ENCODE measurements at places on chromosomes 7 and 10.

GRCh38 chr7:31095286-31096197 lies 43.4 kb downstream of the ADCYAP1R1 start:
- DNase-seq: no peak

DNA sequence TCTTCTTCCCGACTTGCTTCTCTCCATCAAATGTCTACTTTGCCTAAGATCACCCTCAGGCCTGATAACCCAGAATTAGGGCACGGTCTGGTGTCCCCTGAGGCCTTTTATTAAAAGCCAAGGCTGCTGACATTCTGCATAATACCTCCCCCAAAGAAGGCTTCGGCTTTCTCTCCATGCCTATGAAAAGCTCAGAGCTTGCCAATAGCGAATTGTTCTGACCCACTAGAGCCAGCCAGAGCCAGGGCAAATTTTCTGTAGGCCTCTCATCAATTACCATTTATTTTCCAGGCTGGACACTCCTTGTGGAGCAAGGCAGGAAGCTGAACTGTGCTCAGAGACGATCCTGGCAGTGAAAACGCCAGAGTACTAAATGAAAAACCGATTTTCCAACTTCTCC lies 64.3 kb upstream of the ADRB1 start:
- no peak for DNase-seq

- DNase-seq: no peak
These were observed 182.0 kb upstream of the PHYHIPL start for GRCh38 chr10:58994226-58995057.

- no peak for DNase-seq
These were observed 108.0 kb downstream of the MKX start for GRCh38 chr10:27637601-27638000.

- no peak for DNase-seq
These were observed 315.0 kb downstream of the IPMK start for GRCh38 chr10:57952741-57953140.

- DNase-seq: no peak
These were observed 4.4 kb downstream of the ITPRIP start for GRCh38 chr10:104333728-104334373.

DNA sequence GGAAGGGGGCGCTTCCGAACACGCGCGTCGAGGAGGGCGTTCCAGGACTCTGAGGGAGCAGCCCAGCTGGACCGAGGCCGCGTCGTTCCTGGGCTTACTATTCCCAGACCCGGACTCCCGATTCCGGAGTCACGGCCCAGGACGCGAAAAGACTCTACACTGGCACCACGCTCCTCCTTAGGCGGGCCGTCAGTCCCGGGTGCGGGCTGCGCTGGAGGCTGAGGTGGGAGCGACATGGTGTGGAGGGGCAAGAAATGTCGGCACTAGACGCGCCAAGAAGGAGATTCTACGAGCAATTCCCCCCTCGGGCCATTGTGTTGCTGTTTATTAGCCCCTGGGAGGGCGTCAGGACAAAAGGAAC lies 584 bp upstream of the RUNDC3B start:
- no peak for DNase-seq

DNA sequence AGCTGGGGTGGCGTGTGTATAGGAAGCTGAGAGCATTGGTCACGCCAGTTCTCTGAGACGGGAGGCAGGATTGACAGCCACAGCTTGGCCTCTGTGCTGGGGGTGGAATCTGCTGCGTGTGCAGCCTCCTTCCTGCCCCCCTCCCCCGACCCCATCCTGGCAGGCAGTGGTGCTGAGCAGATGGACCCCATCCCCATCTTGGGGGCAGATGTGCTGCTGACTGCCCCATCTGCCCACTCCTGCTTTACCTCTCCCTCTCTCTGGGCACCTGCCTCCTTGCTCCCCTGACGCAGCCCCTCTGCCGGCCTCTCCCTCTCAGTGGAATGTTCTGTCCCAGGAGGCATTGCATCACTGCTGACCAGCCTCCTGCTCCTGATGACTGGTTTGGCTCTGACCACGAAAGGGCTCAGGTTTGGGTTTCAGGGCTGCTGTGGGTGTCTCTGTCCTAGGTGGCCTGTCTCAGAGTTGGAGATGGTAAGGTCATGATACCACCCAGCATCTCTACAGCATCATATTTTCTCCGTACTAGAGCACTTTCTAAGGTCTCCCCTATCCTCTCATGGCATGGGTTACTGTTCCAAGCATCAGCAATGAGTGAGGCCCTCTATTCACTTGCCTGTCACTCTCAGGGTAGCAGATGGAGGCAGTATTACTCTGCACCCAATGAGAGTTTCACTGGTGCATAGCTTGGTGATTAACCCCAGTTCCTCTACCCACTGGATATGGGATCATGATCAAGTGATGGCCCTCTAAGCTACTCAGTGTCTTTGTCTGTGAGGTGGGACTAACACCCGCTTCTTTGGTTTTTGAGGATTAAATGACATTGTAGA lies 81.9 kb downstream of the RBM20 start:
- no peak for DNase-seq

GRCh38 chr7:135420786-135421185 lies 89.1 kb downstream of the CNOT4 start:
- no peak for DNase-seq

DNA sequence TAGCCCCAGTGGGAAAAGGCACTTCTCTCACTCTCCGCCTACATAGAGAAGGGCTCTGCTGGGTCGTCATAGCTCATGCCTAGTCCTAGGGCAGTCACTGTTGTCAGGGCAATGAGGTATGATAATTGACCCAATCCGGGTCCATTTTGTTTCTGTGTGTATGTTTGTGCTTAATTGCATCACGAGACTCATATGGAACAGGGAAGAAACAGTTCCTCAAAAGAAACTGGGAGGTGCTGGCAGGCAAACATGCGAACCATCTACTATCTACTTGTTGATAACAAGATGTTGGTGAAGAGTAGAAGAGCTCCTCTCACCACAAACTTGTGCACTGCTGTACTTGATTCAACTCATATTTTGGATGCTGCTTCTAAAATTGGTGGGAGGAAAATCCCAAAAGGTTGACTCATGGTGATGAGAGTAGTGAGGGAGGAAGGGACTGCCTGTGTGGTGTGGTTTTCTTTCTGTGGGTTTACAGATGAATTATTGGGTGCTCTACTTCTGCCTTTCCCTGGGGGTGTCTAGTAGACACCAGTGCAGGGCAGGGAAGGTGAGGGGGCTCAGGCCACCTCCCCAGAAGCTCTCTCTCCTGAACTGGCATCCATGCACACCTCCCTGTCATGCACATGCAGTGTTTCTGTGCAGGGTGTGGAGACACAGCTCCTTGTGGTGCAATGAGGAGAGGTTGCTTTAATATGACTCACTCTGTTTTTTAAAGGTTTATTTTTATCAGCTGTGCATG lies 29.4 kb downstream of the LSMEM1 start:
- DNase-seq: peak; percentile 38

DNA sequence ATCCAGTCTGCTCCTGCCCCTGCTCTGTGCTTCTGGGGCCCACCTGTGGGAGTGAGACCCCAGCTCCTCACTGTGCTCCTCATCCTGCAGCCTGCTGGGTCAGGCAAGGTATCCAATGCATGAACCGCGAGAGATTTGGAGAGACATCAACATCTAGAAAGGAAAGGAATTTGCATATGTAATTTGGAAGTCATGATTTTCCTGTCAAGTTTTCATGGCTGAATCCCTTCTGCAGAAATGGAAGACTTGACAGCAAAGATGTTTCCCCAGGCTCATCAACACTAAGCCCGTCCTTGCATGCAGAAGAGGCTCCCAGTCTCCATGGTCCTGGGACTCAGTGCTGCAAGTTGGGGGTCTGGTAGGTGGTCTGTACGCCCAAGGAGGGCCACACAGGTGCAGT lies 176.9 kb upstream of the GRB10 start:
- DNase-seq: no peak

GRCh38 chr10:59090817-59091622 lies 85.4 kb upstream of the PHYHIPL start:
- DNase-seq: no peak

GRCh38 chr10:97319671-97320479 lies 804 bp downstream of the FRAT1 start:
- DNase-seq: peak; percentile 62

DNA sequence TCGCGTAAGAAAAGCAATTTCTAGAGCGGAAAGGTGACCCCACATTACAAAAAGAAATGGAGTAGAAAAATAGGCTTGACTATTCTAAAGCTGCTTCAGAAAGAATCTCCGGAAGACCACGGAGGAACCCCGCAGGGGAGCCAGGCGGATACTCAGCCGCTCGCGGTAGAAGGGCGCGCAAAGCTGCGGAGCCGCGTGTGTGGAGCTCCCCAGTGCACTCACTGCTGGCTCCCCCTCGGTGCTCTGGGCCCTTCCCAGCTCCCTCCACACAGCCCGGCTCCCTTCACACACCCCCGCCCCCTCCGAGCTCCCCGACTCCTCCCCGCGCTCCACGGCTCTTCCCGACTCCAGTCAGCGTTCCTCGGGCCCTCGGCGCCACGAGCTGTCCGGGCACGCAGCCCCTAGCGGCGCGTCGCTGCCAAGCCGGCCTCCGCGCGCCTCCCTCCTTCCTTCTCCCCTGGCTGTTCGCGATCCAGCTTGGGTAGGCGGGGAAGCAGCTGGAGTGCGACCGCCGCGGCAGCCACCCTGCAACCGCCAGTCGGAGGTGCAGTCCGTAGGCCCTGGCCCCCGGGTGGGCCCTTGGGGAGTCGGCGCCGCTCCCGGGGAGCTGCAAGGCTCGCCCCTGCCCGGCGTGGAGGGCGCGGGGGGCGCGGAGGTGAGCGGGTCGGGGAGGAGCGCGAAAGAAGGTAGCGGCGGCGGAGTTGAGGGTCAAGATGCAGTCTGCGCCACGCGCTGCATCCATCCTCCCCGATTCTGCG lies at the start of gene STEAP2:
STEAP2 (plus strand) TSS at position 350 of the 758 bp plus-strand sequence. CDS start 13,343 bp downstream, outside the sequence.
- DNase-seq: peak; percentile 65

- no peak for DNase-seq
These were observed 447.4 kb downstream of the XPNPEP1 start for GRCh38 chr10:109475711-109476421.

- DNase-seq: no peak
These were observed 178.4 kb downstream of the EXOC4 start for GRCh38 chr7:133431134-133431724.

GRCh38 chr10:668786-669485 lies 20.5 kb downstream of the DIP2C start:
- DNase-seq: no peak

DNA sequence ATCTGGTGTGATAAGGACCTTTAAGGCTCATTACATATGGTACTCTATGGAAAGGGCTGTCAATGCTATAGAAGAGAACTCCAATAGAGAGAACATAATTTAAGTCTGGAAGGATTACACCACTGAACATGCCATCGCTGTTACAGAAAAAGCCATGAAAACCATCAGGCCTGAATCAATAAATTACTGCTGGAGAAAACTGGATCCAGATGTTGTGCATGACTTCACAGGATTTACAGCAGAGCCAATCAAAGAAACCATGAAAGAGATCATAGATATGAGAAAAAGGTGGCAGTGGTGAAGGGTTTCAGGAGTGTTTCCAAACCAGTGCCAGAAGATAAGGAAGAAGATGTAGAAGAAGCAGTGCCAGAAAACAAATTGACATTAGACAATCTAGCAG lies 18.9 kb upstream of the GPR22 start:
- no peak for DNase-seq

DNA sequence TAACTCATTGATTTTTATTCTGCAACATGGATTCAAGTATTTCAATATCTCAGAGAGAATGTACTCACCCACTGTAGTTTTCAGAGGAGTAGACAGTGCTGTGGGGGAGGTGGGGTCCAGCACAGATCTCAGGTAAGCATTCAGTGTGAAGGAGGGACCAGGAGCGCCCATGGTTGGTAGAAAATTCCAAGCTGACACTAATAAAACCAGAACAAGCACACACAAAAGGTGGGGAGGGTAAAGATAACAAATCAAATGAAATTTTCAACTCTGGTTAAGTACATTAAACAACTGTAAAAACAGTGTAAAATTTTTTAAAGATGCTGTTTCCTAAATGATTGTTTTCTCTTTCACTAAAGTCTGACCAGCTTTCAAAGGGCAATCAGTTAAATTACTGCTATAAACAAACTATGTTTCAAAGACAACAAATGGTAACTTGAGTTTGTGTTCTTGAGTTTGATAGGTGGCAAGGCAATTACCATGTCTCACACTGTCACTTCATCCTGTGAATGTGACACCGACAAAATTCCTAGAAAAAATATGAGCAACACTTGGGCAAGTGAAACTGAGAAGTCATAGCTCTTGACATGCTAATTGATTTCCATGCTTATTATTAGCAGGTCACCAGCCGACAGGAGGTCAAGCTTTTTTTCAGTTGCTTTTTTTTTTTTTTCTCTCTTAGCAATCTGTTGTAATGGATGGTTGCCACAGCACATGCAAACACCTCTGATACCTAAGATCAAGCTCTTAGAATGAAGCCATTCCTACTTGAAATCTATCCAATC lies 205.8 kb upstream of the SLC26A5 start:
- DNase-seq: no peak

GRCh38 chr10:99676895-99677294 lies 17.6 kb downstream of the ENTPD7 start:
- no peak for DNase-seq

GRCh38 chr10:50326172-50326555 lies 74.8 kb upstream of the ASAH2 start:
- no peak for DNase-seq

DNA sequence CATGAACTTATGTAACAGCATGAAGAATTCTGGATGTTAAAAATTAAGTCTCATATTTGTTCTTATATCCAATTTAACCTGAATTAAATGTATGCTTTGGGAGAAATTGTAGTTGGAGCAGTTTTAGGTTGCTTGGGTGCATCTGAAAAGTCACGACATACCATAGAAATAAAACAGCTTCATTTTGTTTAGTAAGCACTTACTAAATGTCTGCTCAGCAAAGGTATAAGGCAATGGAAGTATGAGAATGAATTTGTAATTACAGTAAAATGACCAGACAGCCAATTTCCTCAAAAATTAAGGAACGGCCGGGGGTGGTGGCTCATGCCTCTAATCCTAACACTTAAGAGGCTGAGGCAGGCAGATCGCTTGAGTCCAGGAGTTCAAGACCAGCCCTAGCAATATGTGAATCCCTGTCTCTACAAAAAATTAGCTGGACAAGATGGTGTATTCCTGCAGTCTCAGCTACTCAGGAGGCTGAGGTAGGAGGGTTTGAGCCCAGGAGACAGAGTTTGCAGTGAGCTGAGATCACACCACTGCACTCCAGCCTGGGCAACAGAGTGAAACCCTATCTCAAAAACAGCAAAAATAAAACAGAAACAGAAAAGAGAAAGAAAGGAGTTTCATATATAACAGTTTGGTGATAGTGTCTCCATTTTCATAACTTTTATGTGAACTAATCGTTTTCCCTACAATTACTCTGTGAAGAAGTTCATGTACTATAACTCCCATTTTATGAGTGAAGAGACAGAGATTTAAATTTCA lies 47.2 kb upstream of the KLF6 start:
- DNase-seq: no peak

GRCh38 chr7:38940774-38941173 lies 31.8 kb upstream of the VPS41 start:
- no peak for DNase-seq

DNA sequence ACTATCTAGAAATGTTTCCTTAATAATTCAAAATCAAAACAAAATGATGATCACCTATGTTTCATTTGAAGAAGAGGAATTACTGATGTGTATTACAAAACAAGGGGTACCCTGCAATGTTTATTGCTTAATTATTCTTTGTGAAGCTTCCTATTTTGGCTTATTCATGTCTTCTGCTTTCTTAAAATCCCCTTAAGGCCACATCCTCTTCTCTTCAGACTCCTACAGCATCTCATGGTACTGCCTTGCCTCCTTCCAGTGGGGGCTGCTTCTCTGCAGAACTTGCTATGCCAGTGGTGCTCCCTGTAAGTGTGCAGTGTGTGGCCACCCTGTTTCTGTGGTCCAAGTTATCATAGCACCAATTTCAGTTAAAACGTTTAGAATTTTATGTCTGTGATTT lies 35.0 kb downstream of the CCDC146 start:
- DNase-seq: peak; percentile 2
